IMR-90 (cell line): ENCODE measurements at places on chromosomes 13 and 19. TPM values are rescaled to one million over a fixed set of nuclear protein-coding genes. Genes with fewer than 3 reads are reported as not detected.

- H3K27me3 ChIP-seq, result no peaks in the 10 kb centered on the region
- peak; percentile 11 for DNase-seq
- peaks cover 12% of the 10 kb centered on the region for H3K4me1 ChIP-seq
- peak overlapping the region; percentile 95 for H3K27ac ChIP-seq
- peak overlapping the region; percentile 57 for H3K4me3 ChIP-seq
- H3K36me3 ChIP-seq, result peaks cover 8% of the 10 kb centered on the region; the same call in 1 of the 2 replicates
Measured at GRCh38 chr19:15379999-15380647, 536 bp upstream of the AKAP8 start.

DNA sequence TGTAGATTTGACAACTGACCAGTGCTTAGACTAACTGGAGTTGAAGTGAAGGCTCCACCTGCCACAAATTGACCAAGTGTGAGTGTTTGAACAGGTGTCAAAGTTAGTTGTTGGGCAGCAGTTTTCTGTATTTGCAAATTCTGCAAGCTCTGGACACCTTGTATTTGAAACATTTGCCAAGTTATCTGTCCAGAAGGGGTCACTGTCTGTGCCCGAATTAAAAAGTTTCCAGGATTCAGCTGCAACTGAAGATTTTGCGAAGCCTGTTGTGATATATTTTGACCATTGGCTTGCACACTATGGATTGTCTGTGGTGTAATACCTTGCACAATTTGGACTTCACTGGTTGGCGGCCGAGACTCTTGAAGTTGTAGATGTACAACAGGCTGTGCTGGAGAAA is 1690.7 kb downstream of the SLITRK5 start:
- DNase-seq, result peak; percentile 0
- H3K4me3 ChIP-seq, result no peak overlapping the region
- no peak overlapping the region for H3K27ac ChIP-seq
- H3K27me3 ChIP-seq, result no peaks in the 10 kb centered on the region
- H3K4me1 ChIP-seq, result no peaks in the 10 kb centered on the region

DNA sequence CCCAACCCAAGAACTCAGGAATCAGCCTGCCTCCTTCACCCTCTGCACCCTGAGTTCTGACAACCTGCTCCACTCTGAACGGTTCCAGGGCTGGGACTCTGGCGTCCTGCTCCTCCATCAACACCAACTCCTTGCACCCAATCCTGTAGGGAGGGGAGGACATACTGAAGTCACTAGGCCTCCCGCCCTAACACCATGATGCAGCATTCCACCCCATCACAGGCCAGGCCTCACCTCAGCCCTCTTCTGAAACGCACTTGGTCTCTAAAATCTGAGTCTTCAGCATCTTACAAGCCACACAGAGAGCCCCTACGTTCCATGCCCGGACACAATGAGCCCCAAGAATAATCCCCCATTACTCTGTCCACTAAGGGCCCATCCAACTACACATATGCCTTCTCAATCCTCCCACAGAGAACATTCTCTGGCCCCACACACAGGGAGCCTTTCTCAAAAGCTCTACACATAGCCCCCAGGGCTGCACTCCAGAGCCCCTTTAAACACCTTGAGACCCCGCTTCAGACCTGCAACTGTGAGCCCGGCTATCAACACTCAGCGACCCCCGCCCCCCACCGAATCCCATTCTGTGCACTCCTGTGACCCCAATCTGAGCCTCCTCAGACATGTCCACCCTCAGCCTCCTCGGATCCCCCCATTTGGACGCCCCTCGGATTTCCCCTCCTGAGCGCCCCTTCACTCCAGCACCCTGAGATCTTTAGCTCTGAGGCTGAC is 567 bp downstream of the ALKBH6 start:
- H3K4me1 ChIP-seq, result peaks cover 7% of the 10 kb centered on the region; the same call in 1 of the 2 replicates
- peak overlapping the region; percentile 73 for H3K27ac ChIP-seq
- peaks cover 19% of the 10 kb centered on the region for H3K36me3 ChIP-seq
- DNase-seq, result no peak
- no peaks in the 10 kb centered on the region for H3K27me3 ChIP-seq

DNA sequence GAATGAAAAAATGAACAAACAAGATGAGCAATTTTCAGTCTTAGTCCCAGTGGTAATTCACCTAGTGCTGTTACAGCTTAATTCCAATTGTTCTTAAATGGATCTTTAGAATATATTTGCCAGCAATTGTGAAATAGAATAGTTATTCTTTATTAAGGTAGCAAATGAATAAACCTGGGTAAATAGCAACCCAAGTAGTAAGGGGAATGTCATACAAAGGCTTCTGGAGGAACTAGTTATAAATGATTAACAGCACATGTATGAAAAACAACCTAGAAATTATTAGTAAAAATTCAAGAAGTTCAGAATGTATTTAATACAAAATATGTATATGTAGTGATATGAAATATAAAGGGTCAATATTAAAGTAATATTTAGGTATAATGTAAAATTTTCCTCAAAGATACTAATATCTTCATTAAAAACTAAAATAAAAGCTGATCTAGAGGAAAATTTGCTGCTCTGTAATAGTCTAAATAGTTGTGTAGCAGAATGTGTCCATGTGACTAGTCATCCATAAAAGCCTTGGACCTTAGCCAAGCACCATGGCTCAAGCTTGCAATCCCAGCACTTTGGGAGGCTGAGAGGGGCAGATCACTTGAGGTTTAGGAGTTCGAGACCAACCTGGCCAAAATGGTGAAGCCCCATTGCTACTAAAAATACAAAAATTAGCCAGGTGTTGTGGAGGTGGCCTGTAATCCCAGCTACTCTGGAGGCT is 535.9 kb upstream of the ATXN8OS start:
- no peak overlapping the region for H3K27ac ChIP-seq
- no peaks in the 10 kb centered on the region for H3K27me3 ChIP-seq
- H3K4me3 ChIP-seq, result no peak overlapping the region

GRCh38 chr19:37654118-37654517 is 1.1 kb downstream of the ZFP30 start:
- no peaks in the 10 kb centered on the region for H3K27me3 ChIP-seq
- peaks cover 5% of the 10 kb centered on the region; the same call in 1 of the 2 replicates for H3K36me3 ChIP-seq
- peak overlapping the region; percentile 89 for H3K4me3 ChIP-seq
- no peak for DNase-seq

DNA sequence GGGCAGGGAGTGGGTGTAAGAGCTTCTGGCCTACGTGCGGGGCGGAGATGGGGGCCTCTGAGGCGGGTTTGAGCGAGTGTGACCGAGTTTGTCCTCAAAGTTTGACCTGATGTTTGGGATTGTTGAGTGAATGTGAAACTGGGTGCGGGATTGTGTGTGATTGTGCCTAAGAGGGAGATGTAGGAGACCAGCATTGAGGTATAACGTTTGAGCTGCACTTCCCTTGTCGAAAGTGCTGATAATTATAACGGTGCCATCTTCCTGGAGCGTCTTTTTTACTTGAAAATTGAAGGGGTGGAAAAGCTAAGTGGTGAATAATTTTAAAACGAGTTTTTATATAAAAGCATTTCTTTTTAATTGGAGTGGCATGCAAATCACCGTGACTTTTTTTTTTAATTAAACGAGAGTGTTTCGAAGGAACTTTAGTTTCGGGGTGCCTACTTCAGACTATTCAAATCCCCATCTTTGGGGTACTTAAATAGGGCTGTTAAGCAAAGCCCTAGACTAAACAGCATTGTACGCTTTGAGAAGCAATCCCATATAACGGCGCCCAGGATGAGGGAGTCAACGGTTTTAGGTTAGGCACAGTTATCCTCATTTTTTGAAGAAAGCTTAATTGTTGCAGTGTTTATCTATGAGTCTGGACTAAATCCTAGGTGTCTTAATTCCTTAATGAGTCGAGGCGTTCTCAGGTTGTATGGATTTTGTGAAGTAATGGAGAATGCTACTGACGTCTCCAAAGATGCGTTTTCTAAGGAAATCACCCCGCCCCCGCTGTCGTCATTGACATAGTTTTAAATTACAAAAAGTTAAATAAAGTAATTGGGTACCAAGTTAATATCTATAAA is 594 bp downstream of the ZNF146 start:
- peaks cover 2% of the 10 kb centered on the region; the same call in 1 of the 2 replicates for H3K36me3 ChIP-seq
- DNase-seq, result peak; percentile 62
- peak overlapping the region; percentile 67 for H3K4me3 ChIP-seq
- peak overlapping the region; percentile 91 for H3K27ac ChIP-seq
- no peaks in the 10 kb centered on the region for H3K27me3 ChIP-seq

DNA sequence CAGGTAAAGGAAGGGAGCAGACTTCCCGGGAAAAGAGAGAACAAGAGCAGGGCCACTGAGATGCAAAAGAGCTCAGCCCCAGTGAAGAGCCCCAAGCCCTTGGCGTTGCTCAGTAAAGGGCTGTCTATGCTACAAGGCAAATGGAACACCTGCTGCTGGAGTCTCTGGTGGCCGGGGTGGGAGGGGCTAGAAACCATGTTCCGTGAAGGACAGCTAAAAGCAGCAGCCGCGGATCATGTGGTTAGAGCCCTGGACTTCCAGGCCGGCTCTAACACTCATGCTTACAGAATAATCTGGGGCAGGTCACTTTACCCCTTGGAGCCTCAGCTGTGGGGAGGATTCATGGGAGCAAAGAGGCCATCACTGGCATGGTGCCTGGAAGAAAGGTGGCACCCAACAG is 17.8 kb downstream of the POU2F2 start:
- H3K36me3 ChIP-seq, result no peaks in the 10 kb centered on the region
- DNase-seq, result no peak

GRCh38 chr19:15101479-15102082 is 5.6 kb upstream of the SYDE1 start:
- H3K27ac ChIP-seq, result no peak overlapping the region
- DNase-seq, result peak; percentile 56
- H3K36me3 ChIP-seq, result no peaks in the 10 kb centered on the region

- H3K27ac ChIP-seq, result no peak overlapping the region
- H3K4me1 ChIP-seq, result no peaks in the 10 kb centered on the region
- no peaks in the 10 kb centered on the region for H3K27me3 ChIP-seq
- no peak overlapping the region for H3K4me3 ChIP-seq
- no peaks in the 10 kb centered on the region for H3K36me3 ChIP-seq
- no peak for DNase-seq
Measured at GRCh38 chr13:25943658-25944057, 108.2 kb downstream of the SHISA2 start.

DNA sequence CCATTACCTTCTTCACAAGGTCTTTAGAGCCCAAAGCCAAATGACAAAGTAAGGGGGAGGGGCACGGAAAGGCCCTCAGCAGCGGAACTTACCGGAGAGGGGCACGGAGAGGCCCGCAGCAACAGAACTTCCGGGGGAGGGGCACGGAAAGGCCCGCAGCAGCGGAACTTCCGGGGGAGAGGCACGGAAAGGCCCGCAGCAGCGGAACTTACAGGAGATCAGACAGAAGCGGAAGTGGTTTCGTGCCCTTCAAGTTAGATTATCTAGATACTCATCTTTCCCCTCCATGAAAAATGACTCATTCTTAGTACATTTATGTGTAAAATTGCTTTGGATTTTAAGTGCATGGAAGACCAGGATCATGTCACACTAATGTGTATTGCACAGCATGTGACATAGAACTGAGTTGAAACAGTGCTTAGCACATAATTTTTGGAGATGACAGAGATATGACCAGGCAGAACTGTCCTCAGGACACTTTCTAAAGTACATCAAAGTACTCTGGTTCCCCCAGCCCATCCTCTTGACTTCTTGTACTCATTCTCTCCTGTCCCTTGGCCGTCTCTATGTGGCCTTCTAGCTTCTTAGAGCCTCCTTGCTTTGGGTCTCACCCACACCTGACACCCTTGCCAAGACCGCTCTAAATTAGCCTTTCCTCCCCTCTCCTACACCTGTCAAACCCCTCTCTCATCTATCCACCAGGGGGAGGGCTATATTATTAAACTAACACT is 25.7 kb upstream of the TPTE2 start:
- no peaks in the 10 kb centered on the region for H3K4me1 ChIP-seq
- no peaks in the 10 kb centered on the region for H3K36me3 ChIP-seq
- peak; percentile 34 for DNase-seq
- peaks cover 2% of the 10 kb centered on the region; the same call in 1 of the 2 replicates for H3K27me3 ChIP-seq

DNA sequence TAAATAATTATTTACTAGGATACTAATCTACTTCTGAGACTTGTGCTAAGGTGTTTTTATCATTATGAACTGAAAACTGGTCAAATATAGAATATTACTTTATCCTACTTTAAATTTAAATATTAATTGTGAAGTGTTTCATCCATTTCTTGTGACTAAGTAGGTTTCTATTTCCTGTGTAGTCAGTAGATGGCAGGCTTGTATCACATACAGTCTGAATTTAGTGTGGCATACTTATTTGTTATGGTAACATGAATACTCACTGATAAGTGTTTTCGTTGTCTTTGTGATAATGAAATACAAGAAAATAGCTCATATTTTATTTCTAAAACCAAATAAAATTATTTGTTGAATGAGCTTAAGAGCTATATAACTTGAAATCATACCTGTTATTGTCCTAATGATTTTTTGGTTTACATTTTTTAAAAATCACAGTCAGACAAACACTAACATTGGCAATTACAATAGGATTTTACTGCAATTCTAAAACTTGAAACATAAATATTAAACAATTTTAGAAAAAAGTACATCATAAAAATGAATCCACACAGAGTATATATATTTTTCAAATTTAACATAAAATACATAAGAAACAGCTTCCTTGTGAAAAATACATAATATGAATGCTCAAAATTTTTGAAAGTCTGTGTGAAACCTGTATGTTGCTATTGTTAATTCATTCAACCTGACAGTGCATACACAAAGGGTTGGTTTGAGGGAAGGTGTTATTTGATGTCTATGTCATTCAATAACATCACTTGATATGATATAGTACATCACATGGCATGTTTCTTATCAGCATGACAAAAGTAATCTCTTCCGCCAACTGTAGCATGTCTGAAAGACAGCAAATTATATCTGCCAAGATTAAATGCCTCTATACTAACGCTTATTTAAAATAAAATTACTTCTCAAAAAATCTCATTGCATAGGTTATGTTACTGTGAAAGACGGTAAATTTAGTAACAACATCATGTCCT is 904.8 kb upstream of the PCDH20 start:
- DNase-seq, result peak; percentile 75
- no peak overlapping the region for H3K27ac ChIP-seq
- no peaks in the 10 kb centered on the region for H3K4me1 ChIP-seq
- H3K27me3 ChIP-seq, result no peaks in the 10 kb centered on the region
- no peaks in the 10 kb centered on the region for H3K36me3 ChIP-seq

GRCh38 chr19:46480415-46480814 is 9.1 kb upstream of the PNMA8A start:
- H3K27ac ChIP-seq, result peak overlapping the region; percentile 96; the same call in 1 of the 2 replicates
- H3K36me3 ChIP-seq, result no peaks in the 10 kb centered on the region
- H3K4me1 ChIP-seq, result peaks cover 6% of the 10 kb centered on the region
- peak; percentile 82 for DNase-seq

- DNase-seq, result no peak
- no peaks in the 10 kb centered on the region for H3K36me3 ChIP-seq
- H3K27me3 ChIP-seq, result no peaks in the 10 kb centered on the region
- H3K27ac ChIP-seq, result no peak overlapping the region
Measured at GRCh38 chr13:76091076-76091475, 454.9 kb downstream of the LMO7 start.

The ZNF57 gene
- total RNA-seq, result 6.1 and 8.6 TPM in 2 replicates

The CACNA1A gene
- 5.3 and 5.9 TPM in 2 replicates for total RNA-seq

The CFAP97D2 gene
- not detected in 2 replicates for total RNA-seq

The TNFSF13B gene
- total RNA-seq, result 0.54 and 0.56 TPM in 2 replicates

The ZSCAN1 gene
- not detected in 2 replicates for total RNA-seq

The HCST gene
- total RNA-seq, result not detected in 2 replicates

The LSR gene
- 0.18 and 0.28 TPM in 2 replicates for total RNA-seq

The SMAD9 gene
- total RNA-seq, result 4.8 and 5.8 TPM in 2 replicates

The ZFP28 gene
- 6.4 and 6.5 TPM in 2 replicates for total RNA-seq

The NLRP9 gene
- not detected in 2 replicates for total RNA-seq
